Activated T-cell treated with anti-CD3 and anti-CD28 coated beads, Interleukin-2, amount 50 U/mL, for 1 hour (primary cell): ENCODE measurements at places on chromosomes 12 and 14.

DNA sequence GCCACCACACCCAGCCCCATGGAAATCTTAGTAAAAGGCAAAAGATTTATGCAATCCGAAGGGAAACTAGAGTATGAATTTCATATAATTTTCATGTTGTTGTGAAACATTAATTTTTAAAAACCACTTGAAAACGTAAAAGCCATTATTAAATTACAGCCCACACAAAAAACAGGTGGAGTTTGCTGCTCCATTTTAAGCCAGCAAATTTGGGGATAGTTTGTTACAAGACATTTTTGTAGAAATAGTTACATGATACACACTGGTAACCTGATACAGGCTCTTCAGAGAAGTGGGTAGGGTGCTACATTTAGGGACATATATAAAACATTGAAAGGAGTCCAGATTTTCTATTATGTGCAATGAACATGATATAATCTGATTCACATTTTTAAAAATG, 17.6 kb downstream of the GNPTAB start:
- no peak for DNase-seq

- DNase-seq = no peak
These were observed 4.3 kb upstream of the GPHB5 start for GRCh38 chr14:63322897-63323573.

DNA sequence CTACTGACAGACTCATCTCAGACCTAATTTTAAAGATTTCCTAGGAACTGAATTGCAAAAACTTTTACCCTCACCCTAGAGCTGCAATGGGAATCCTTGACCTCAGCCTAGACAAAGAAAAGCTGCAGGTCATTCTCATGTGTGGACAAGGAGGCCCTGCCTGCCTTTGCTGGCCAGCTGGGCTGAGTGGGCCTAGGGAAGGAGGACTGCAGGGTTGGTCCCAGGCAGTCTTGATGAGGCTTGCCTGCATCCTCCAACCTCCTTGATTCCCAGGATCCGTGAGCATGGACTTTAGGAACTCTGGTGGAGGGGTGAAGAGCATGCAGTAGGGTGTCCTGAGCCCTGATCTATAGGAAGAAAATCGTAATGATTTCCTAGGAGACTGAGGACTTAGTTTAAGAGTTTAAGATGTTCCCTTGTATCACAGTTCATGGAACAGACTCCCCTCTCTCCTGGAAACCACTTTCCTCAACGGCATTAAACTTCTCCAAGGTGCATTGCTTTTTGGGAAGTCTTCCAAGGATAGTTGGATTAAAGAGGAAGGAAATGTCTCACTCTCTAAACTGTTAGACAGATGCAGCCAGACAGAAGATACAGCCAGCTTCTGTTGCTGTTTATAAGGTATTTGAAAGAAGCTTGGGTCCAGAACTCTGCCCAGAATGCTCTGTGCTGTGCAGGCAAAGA, 55.4 kb upstream of the DDX11 start:
- no peak for DNase-seq

- DNase-seq = no peak
These were observed 50.5 kb downstream of the PLXNC1 start for GRCh38 chr12:94198872-94199271.

GRCh38 chr14:61561657-61562276, 133.5 kb upstream of the HIF1A start:
- no peak for DNase-seq

GRCh38 chr14:74661726-74662450, 49.9 kb upstream of the LTBP2 start:
- DNase-seq = no peak

GRCh38 chr14:64417771-64418125, 29.6 kb downstream of the MTHFD1 start:
- DNase-seq = no peak

- DNase-seq = no peak
These were observed 13.8 kb downstream of the NGDN start for GRCh38 chr14:23483236-23483854.

DNA sequence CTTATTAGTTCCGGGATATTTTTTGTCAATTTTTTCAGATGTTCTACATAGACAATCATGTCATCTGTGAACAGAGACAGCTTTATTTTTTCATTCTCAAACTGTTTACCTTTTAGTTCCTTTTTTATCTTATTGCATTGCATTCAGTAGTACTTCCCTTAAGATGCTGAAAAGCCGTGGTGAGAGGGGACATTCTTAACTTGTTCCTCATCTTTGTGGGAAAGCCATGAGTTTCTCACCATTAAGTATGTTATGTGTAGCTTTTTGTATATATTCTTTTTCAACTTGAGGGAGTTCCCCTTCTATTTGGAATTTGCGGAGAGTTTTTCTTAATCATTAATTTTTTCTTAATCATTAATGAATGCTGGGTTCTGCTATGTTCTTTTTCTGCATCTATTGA, 1727.1 kb upstream of the SEL1L start:
- no peak for DNase-seq

DNA sequence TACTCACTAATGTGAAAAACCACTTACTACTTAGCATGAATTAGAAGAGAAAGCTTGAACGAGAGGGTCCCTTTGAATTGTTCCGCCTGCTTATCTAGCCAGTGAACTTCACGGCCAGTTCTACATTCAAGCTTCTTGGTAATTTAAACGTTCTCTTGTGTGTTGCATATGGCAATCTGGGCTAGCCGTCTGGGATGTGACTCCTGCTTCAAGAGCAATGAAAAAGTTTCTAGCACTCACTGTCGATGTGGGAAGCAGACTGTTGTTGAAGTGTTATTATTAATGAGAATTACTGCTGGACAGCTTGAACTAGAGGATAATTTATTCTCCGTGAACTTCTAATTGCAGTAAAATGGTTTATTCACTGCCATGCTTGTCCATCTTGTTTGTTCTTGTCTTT, 93.9 kb downstream of the SLC15A5 start:
- DNase-seq = no peak

DNA sequence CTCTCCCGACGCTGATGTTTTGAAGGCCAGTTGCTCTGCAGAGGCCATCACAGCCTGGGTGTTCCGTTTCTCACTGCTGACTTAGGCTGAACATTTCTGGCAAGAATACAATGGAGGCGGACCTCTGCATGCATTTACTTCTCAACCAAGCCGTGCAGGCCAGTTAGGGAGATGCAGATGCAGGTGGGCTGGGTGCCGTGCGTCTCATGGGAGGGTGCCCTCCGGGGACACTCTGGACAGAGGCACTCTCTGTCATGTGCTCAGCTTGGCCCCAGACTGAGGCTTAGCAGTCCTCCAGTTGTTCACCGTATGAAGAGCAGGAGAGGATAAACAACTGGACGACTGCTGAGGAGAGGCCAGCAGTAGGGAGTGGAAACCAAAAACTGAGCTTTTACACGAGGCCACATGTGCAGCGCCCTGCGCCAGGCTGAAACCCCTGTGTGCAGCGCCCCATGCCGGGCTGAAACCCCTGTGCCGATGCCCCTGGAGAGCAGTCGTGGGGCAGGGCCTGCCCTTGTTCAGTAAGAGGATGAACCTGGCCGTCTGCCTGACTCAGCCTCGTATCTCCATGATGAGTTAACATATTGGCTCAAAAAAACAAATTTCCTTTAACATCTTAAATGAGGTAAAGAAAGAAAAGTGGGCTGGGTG, 32.3 kb downstream of the DDX51 start:
- no peak for DNase-seq

GRCh38 chr12:9065607-9065856, 50.2 kb downstream of the A2M start:
- DNase-seq = no peak

DNA sequence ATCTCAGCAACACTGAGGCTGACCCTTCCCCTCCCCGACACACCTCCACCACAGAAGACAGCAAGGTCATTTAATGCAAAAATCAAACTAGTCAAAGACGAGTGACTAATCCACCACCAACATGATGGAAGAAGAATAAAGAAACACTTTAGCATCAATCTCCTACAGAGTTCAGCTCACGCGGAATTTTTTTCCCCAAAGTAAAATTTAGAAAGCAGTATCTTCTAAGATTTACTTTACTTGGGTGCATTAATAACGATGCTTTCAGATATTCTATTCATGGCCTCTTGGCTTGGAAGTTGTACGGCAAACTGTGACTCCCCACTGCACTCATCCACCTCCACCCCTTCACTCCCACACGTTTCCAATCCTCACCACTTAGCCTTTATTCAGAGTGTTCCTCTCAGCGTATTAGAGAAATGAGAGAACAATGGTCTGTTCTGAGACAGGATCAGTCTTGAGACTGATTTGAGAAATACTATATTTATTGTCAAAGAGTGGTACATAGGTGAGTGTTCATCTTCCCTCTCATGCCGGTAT, 1.9 kb downstream of the EGLN3 start:
- no peak for DNase-seq

DNA sequence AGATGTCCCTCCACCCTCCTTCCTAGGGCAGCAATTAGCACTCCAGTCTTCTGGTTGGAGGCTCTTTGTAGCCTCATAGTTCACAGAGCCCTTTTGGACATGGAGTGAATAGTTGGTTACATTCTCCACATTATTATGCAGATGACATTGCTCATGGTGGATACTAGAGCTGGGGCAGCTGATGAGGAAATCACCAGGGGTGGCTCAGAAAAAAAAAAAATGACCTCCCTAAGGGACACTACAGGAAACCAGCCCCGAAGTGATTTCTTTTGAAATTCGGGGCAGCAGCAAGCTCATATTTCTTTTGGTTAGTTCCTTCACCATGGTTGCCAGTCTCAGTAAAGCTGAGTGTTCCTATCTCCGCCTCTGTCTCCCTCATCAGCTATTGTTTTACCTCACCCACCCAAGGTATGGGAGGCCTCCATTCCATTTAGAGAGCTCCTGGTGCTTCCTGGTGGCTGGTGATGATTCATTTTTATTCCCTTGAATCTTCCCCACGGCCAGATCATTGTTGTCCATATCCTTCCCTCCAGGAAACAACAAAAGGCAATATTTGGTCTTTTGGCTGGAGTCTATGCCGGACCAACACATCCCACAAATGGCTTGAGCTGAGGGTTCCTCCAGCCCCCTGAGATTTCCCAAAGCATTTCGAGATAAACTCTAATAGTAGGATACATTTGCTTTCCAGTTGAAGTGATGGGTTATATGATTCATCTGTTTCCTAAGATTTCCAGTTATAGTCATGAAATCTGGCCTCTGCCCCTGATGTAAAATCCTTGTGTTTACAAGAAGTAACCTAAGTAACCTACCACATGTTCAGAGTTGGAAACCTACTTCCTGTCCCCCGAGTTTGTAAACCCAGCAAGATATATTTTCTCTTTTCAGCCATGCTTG, 56.2 kb upstream of the NID2 start:
- no peak for DNase-seq

GRCh38 chr14:50985124-50985858, 41.0 kb upstream of the PYGL start:
- DNase-seq = no peak

DNA sequence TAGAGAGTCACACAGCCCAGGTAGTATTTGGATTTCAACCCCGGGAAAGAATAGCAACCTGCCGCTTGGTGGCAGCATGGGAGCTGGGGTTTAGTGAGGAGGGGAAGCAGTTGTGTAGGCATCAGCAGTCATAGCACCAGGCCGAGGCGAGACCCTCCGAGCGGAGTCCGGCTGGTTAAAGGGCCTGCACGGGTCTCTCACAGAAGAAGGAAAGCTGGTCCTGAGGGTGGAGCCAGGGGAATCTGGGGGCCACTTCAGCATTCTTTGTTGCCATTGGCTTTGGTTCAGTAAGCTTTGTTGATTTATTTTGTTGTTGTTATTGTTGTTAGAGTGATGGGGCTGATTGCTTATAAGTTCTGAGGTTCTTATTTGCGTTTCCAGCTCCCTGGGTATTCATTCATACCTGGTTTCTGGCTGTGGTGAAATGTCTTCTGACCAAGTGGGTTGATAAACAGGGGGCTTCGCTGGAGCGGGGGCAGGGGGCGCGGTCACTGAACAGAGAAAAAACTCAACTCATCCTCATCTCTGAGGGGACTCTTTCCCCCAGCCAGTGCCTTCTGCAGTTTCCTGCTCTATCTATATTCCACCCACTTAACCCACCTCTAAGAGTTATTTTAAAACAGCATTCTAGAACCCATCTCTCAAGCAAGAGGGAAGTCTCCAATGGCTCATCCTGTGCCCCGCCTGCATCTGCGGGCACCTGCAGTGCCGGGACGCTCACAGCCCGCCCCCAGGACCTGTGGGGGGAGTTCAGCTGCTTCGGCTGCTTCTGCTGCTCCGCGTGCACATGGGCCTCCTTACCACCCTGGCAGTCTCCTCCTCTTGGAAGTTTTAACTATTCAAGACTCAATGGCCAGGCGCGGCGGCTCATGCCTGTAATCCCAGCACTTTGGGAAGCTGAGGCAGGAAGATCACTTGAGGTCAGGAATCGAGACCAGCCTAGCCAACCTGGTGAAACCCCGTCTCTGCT, 11.6 kb downstream of the CKB start:
- no peak for DNase-seq

- no peak for DNase-seq
These were observed 162.4 kb upstream of the FSCB start for GRCh38 chr14:44669496-44669895.

DNA sequence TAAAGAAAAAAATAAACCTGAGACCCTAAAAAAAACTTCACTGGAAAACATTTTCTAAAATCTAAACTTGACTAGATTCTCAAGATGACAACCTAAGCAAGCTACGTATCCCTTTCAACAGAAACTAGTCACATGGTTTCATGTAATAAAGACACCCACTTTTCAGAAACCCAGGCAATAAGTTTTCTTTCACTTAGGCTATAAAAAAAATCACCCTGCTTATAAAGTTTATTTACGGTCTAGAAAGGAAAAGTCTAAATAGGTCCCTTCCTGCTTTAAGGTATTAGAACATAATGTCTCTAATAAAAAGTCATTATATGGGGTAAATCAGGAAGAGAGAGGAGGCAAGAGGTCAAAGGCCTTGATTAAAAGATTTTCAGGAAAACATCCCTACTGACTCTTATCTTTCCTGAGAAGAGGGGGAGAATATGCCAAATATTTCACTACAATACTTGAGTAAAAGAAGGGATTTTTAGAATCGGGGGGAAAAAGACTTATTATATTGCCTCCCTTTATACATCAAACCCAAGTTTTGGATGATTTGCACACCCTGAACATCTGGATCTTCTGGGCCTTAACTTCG, 9.5 kb downstream of the CLIP1 start:
- DNase-seq = no peak

- no peak for DNase-seq
These were observed 113.4 kb downstream of the LGMN start for GRCh38 chr14:92635031-92635430.

GRCh38 chr12:110037315-110037714, 11.0 kb downstream of the C12orf76 start:
- no peak for DNase-seq

- no peak for DNase-seq
These were observed 75.3 kb upstream of the SYT10 start for GRCh38 chr12:33514893-33515292.

- no peak for DNase-seq
These were observed 96.1 kb downstream of the PPHLN1 start for GRCh38 chr12:42421844-42422779.
